Activated CD4-positive, CD25-positive, alpha-beta regulatory T cell (primary cell): ENCODE measurements at places on chromosomes 1 and 21.

DNA sequence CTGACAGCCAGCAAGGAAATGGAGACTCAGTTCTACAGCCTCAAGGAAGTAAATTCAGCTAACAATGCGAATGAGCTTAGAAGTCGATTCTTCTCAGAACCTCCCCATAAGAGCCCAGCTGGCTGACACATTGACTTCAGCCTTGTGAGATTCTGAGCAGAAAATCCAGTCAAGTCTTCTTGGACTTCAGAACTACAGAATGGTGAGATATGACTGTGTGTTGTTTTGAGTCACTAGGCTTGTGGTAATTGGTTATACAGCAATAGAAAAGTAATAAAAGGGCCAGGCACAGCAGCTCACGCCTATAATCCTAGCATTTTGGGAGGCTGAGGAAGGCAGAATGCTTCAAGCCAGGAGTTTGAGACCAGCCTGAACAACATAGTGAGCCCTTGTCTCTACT, 161.8 kb upstream of the IVNS1ABP start:
- no peak for DNase-seq

GRCh38 chr1:8169364-8170058, 143.4 kb upstream of the ERRFI1 start:
- peak; percentile 48 for DNase-seq

GRCh38 chr21:26095131-26095530, 75.4 kb downstream of the APP start:
- DNase-seq = no peak

DNA sequence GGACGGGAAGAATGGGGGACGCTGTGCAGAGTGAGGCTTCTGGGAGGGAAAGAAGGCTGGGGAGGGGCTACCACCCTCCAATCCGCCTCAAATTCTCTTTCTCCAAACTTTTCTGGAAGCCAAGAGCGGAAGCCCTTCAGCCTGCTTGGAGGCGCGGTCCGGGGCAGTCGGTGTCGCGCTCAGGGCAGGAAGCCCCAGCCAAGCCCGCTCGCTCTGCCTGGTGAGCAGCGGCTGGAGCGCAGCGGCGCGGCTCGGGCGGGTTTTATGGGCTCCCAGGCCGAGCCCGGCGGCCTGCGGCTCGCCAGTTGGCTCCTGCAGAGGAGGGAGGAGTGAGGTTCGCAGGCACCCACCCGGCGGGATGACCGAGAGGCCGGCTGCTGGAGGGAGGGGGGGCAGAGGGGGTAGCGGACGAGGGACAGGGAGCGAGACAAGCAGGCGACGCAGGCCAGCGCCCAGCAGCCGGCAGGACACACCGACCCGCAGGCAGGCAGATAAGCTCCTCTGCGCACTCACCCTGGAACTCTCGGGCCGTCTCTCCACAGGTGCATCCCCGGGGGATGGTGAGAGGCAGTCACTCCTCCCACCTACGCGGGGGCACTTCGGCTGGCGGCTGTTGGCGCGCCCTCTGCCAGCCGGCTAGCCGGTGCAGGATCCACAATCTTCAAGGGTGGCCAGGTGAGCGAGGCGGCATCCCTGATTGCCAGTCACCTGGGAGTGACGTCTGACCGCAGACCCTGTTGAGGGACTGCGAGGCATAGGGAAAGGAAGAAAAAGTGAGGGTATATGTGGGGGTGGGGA, at the start of gene AVPR1B:
TSS of gene AVPR1B (minus strand) at position 238 of the 798 bp plus-strand sequence. CDS start 498 bp downstream, outside the sequence.
- no peak for DNase-seq

DNA sequence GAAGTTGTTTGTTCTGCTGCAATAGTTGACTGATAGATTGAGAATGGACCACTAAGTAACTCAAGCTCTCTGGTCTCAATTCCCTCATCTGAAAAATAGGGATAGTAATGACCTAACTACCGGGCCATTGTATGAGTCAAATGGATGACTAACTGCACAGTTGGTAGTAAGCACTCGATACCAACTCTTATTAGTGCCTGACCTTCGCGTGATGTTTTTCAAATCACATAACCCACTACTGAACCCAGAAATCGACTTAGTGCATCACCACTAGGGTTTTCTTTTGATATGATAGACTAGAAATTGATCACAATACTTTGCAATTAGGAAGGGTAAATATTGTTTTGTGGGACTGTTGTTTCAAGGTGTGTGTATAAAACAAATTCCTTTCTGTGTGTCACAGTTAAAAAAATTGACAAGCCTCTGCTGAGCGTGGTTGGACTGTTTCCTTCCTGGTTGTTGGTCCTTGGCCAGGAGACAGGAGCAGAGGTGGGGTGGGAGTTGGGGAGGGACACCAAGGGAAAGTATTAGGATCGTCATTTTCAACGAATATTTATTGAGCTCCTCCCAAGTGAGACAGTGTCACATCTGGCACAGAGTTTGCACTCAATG, 54.0 kb upstream of the LRP8 start:
- DNase-seq = no peak

DNA sequence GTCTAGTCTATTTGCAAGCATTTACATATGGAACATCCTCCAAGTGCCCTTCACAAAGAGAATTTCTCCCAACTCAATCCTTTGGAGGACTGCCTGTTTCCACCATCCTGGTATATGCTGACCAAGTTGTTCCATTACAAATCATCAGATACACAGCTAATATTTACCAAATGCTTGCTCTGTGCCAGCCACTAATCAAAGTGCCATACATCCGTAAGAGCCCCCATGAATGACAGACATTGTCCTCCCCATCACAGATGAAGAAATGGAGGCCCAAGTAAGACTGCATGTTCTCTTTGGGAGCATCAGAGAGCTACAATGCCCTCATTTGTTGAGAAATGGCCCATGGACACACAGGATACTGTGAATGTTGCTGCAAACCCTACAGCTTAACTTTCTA, 130.0 kb upstream of the BACE2 start:
- DNase-seq = no peak

- DNase-seq = no peak
Observed at GRCh38 chr1:48853006-48853405, 76.3 kb upstream of the BEND5 start.

DNA sequence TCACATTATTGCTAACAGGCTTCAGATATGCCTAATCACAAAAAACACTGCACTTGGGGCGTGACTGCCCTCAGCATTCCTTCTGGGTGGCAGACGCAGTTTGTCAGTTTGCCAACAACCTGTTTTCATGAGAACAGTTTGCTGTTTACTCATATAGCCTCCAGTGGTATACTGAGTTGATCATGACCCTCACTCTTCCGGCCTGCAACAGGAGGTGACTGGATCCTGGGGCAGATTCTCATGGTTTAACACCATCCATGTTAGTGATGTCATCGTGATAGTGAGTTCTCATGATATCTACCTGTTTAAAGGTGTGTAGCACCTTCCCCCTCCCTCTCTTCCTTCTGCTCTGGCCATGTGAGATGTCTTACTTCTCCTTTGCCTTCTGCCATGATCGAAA, 555.2 kb downstream of the PLPP3 start:
- DNase-seq = no peak

GRCh38 chr21:36664662-36664990, 34.3 kb upstream of the SIM2 start:
- DNase-seq = no peak

DNA sequence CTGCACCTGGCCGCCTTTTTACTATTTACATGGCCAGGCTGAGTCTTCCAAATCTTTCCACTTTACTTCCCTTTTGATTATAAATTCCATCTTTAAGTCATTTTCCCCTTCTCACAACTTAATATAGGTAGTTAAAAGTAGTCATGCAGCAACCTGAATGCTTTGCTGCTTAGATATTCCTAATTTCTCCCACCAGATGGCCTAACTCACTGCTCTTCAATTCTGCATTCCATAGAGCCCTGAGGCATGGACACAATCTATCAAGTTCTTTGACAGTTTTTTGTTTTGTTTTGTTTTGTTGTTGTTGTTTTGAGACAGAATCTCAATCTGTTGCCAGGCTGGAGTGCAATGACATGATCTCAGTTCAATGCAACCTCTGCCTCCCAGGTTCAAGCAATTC, 21.7 kb upstream of the FAAH start:
- DNase-seq = no peak

- no peak for DNase-seq
Observed at GRCh38 chr1:235279694-235280093, 48.3 kb downstream of the ARID4B start.

DNA sequence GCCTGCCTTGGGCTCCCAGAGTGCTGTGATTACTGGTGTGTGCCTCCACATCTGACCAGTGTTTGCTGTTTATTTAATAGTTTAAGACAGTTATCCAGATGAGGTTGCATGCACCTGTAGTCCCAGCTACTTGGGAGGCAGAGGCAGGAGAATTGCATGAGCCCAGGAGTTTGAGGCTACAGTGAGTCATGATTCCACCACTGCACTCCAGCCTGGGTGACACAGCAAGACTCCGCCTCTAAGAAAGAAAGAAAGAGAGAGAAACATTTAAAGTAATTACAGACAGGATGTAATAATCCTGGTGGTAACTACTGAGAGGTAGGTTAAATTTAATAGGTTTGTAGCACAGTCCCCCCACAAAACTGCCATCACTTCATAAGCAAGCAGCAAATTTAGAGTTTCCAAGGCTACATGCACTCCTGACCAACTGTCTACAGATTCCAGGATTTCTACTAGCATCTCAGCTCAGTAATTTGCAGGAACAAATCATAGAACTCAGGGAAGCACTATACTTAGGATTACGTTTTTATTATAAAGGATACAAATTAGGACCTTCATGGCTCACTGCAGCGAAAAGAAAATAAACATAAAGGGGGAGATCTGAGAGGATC, 89.6 kb downstream of the PKN2 start:
- no peak for DNase-seq

DNA sequence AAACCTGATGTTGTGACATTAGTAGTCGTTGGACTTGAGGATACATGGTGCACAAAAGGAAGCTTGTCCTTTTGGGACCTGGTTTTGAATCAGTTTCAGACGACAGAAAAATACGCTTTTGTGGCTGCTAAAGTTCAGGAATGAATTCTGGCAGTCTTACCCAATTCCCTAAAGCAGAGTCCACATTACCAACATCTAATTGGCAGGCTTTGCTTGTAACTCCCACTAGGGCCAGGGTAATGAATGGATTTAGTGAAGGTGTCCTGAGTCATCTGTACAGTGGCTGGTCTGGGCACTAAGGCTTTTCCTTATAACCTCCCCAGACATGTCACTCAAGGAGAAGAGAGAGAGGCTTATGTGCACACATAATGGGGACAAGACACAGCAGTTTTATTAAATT, 66.2 kb upstream of the RNPC3 start:
- no peak for DNase-seq
